Suprapubic skin (tissue), 4 donors: ENCODE measurements at places on chromosomes 7 and 10. TPM values are rescaled to one million over a fixed set of nuclear protein-coding genes. Genes with fewer than 3 reads are reported as not detected.
A peak's percentile ranks its signal among the peaks of the same experiment; 100 is the strongest.

The UCMA gene
- not detected for total RNA-seq

The ABCB1 gene
- 5.8 TPM for total RNA-seq

The NKX1-2 gene
- total RNA-seq: 0.56 TPM

The SLC18A3 gene
- not detected for total RNA-seq

- no peak overlapping the region for H3K4me3 ChIP-seq
- no peak for DNase-seq
- H3K27me3 ChIP-seq: no peaks in the 10 kb centered on the region
- H3K4me1 ChIP-seq: peaks cover 31% of the 10 kb centered on the region
- no peak overlapping the region for H3K27ac ChIP-seq
Observed at GRCh38 chr7:116574025-116574822, 49.4 kb downstream of the CAV1 start.

- H3K4me3 ChIP-seq: peak overlapping the region; percentile 73
- peaks cover 73% of the 10 kb centered on the region for H3K4me1 ChIP-seq
- peak overlapping the region; percentile 79 for H3K27ac ChIP-seq
- H3K27me3 ChIP-seq: no peaks in the 10 kb centered on the region
- no peaks in the 10 kb centered on the region for H3K36me3 ChIP-seq
Observed at GRCh38 chr10:103853428-103854264, 1.7 kb downstream of the SH3PXD2A start.

DNA sequence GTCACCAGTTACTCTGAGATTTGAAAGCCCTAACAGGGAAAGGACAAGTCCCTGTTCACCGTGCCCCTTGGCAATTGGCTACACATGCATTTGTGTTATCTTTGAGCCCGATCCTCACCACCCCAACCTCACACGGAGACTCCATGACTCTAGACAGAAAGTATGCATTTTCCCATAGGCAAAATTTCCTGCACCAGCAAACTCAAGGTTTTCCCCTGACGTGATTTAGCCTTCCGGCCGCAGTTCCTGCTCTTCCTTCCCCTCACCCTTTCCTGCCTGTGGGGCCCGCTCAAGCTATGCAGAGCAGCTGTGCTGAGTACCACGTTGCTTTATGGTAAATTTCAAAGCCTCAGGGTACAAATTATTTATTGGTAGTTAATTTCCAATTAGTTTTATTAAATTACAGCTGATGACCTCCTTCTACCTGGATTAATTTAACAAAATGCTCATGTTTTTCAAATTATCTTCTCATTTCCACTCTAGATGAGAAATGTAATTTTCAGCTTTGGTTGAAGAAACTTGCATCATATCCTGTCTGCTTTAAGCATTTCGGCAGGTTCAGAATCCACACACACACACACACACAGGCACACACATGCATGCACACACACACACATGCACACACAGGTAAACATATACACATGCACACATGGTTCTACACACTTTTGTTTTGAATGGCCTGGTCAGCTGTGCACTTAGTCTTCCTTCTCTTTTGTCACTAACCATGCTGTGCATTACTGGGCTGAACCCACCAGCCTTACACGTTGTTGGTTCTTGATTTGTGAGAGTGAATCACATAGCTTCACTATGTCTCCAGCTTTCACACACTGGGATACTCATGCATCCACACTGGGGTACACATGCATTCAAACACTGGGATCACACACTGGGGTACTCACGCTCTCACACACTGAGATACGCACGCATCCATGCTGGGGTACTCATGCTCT, 283.1 kb upstream of the PITRM1 start:
- H3K4me3 ChIP-seq: no peak overlapping the region
- peaks cover 32% of the 10 kb centered on the region for H3K4me1 ChIP-seq
- no peaks in the 10 kb centered on the region for H3K27me3 ChIP-seq
- no peaks in the 10 kb centered on the region for H3K36me3 ChIP-seq
- DNase-seq: no peak

- no peak overlapping the region for H3K27ac ChIP-seq
- no peaks in the 10 kb centered on the region for H3K36me3 ChIP-seq
- DNase-seq: no peak
Observed at GRCh38 chr10:78283069-78283682, 249.5 kb downstream of the RPS24 start.
